ENCODE measurements at places on chromosomes 3 and 15.
A peak's percentile ranks its signal among the peaks of the same experiment; 100 is the strongest.

GRCh38 chr3:132911741-132912415 lies 126.3 kb upstream of the TMEM108 start:
- H3K27me3 ChIP-seq, result no peaks in the 10 kb centered on the region

DNA sequence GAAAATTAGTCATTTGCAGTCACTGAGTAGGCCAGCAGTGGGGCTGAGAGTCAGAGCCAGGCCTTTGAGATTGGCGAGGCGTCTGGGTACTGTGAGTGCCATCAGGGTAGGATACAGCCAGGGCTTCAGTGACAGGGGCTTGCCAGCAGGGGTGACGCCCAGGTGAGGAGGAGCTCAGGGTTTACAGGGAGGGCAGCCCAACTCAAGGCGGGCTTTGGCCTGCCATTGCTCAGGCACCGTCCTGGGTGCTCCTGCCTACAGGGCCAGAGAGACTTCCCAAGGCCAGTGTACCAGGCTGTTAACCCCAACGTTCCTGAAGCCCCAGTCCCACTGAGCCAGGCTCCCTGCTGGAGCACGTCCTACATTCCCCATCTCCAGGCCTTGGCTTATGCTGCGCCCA lies 152.0 kb downstream of the FBLN2 start:
- no peaks in the 10 kb centered on the region for H3K36me3 ChIP-seq
- H3K27me3 ChIP-seq, result peaks cover 15% of the 10 kb centered on the region
- no peak for DNase-seq
- H3K27ac ChIP-seq, result no peak overlapping the region
- no peaks in the 10 kb centered on the region for H3K4me1 ChIP-seq
- H3K4me3 ChIP-seq, result no peak overlapping the region

DNA sequence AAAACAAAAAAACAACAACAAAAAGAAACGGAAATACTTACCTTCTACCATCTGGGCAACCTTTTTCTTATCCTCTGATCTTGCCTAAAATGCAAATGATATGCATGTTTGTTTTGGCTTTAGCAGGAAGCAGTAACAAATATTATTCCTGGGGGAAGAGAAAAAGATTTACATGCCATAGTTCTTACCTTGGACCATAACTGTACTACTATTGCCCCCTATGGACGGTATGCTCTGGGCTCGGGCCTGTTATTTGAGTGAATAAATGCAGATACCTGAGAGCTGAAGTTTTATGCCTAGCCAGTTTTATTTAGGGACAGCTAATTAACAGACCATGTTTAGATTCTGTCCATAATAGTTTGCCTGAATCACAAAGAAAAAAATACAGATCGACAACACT lies 12.6 kb upstream of the STARD5 start:
- H3K4me3 ChIP-seq, result no peak overlapping the region
- no peak overlapping the region for H3K27ac ChIP-seq
- H3K4me1 ChIP-seq, result peaks cover 7% of the 10 kb centered on the region

DNA sequence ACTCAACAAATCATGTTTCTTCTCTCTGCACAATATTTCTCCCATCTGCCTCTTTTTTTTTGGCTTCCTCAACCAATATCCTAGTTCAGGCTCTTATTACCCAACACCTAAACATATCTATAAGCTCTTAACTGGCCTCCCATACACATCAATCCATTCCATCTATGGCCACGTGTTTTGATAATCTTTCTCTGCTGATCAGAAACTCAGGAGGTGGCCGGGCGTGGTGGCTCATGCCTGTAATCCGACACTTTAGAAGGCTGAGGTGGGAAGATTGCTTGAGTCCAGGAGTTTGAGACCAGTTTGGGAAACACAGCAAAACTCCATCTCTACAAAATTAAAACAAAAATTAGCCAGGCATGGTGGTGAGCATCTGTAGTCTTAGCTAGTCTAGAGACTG lies 68.4 kb downstream of the IGF2BP2 start:
- no peak for DNase-seq
- H3K27ac ChIP-seq, result no peak overlapping the region
- no peaks in the 10 kb centered on the region for H3K4me1 ChIP-seq
- peaks cover 9% of the 10 kb centered on the region for H3K27me3 ChIP-seq
- H3K36me3 ChIP-seq, result no peaks in the 10 kb centered on the region

GRCh38 chr3:49173792-49174170 lies 2.4 kb downstream of the KLHDC8B start:
- peaks cover 11% of the 10 kb centered on the region for H3K4me1 ChIP-seq
- no peak overlapping the region for H3K4me3 ChIP-seq
- no peak for DNase-seq
- H3K36me3 ChIP-seq, result no peaks in the 10 kb centered on the region

- no peak overlapping the region for H3K4me3 ChIP-seq
- H3K27ac ChIP-seq, result no peak overlapping the region
- H3K4me1 ChIP-seq, result peaks cover 28% of the 10 kb centered on the region
- DNase-seq, result peak; percentile 12
- no peaks in the 10 kb centered on the region for H3K36me3 ChIP-seq
These were observed 27.0 kb downstream of the ADIPOQ start for GRCh38 chr3:186869253-186870100.

DNA sequence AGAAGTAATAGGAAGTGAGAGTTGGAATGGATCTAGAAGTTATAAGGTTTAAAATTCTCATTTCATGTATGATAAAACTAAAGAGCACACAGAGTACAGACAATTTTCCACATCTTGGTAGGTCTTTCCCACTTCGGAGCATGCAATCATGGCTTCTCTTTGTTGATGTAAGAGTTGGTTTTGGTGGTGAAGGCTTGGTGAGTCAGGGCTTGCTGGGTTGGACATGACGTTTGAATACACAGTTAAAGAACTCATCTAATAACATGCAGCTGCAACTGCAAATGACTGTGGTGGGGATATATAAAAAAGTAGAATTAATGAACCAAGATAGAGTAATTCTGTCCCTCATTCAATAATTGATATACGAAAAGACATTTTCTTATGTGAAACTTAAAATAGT lies 39.5 kb upstream of the GRM7 start:
- no peaks in the 10 kb centered on the region for H3K36me3 ChIP-seq
- no peak overlapping the region for H3K4me3 ChIP-seq
- no peak overlapping the region for H3K27ac ChIP-seq

GRCh38 chr15:81084716-81085115 lies 49.4 kb upstream of the CFAP161 start:
- H3K36me3 ChIP-seq, result no peaks in the 10 kb centered on the region
- H3K4me3 ChIP-seq, result no peak overlapping the region
- no peak for DNase-seq
- H3K4me1 ChIP-seq, result peaks cover 6% of the 10 kb centered on the region

GRCh38 chr15:28881170-28881569 lies 4.6 kb upstream of the APBA2 start:
- H3K36me3 ChIP-seq, result no peaks in the 10 kb centered on the region
- H3K4me1 ChIP-seq, result peaks cover 12% of the 10 kb centered on the region
- H3K4me3 ChIP-seq, result no peak overlapping the region
- H3K27ac ChIP-seq, result no peak overlapping the region
- H3K27me3 ChIP-seq, result no peaks in the 10 kb centered on the region

GRCh38 chr3:188088948-188089685 lies 64.8 kb upstream of the LPP start:
- no peak for DNase-seq
- peaks cover 7% of the 10 kb centered on the region for H3K4me1 ChIP-seq
- H3K36me3 ChIP-seq, result no peaks in the 10 kb centered on the region
- H3K27me3 ChIP-seq, result no peaks in the 10 kb centered on the region
- no peak overlapping the region for H3K4me3 ChIP-seq
- no peak overlapping the region for H3K27ac ChIP-seq

GRCh38 chr15:64267331-64267973 lies 88.5 kb downstream of the CSNK1G1 start:
- peak overlapping the region; percentile 18 for H3K27ac ChIP-seq
- H3K36me3 ChIP-seq, result peaks cover 58% of the 10 kb centered on the region
- H3K27me3 ChIP-seq, result no peaks in the 10 kb centered on the region
- peak; percentile 25 for DNase-seq

DNA sequence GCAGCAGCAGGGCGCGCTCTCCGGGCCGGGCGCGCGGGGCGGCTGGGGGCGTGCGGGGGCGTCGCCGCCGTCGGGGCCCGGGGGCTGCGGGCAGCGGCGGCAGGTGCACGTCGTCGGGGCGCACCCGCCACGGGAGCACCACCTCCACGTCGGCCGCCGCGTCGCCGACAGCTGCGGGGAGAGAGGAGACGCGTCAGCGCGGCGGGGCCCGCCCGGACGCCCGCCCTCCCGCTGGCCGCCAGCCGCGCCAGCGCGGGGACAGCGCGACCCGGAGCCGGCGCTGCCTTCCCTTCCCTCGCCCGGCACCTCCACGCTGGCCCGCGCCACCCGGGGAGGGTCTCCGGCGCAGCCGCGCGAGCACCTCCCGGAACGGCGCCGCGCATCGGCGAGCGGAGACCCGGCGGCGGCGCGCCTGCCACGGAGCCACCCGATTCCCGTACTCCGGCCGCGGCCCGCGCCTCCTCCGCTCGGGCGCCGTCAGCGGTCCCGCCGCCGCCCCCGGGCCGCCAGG lies 481 bp downstream of the ADAMTS17 start:
- H3K4me3 ChIP-seq, result peak overlapping the region; percentile 36
- H3K4me1 ChIP-seq, result peaks cover 12% of the 10 kb centered on the region
- no peaks in the 10 kb centered on the region for H3K36me3 ChIP-seq
- no peak overlapping the region for H3K27ac ChIP-seq

DNA sequence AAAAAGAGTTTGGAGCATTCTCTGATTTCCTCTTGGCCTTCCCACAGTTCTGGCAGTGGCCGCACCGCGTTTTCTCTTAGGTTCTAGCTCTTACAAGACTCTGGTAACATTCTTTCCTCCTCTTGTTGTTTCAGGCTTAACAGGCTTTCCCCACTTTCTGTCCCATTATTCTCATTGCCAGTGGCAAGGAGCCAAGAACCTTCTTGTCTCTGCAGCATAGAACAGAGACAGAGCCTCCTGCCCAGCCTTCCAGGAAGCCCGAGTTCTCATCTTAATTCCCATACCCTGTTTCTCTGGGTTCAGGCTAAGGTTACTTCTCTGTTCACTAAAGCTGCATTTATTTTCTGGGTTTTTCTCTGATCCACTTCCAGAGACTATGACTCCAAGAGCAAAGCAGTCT lies 61.1 kb downstream of the DUT start:
- no peak overlapping the region for H3K4me3 ChIP-seq
- no peak overlapping the region for H3K27ac ChIP-seq
- H3K36me3 ChIP-seq, result no peaks in the 10 kb centered on the region
- H3K4me1 ChIP-seq, result no peaks in the 10 kb centered on the region
- H3K27me3 ChIP-seq, result no peaks in the 10 kb centered on the region

DNA sequence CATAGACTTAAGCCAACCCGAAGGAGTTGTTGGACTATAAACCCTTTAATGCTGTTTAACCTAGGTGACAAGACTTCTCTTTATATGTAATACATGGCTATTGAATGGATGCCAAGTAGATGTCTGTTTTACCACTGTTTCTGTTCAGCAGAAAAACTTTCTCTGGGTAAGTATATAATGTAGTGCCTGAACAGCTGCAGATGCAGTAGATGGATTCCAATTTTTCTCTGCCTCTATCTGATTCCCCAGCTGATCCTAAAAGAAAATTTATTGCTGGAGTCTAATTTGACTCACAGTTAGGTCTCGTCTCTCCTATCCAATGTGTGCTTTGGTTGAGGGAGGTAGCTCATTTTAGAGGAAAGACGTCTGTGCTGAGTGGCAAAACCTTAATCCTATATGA lies 256.5 kb upstream of the CBLB start:
- no peak overlapping the region for H3K27ac ChIP-seq
- peaks cover 13% of the 10 kb centered on the region for H3K4me1 ChIP-seq

DNA sequence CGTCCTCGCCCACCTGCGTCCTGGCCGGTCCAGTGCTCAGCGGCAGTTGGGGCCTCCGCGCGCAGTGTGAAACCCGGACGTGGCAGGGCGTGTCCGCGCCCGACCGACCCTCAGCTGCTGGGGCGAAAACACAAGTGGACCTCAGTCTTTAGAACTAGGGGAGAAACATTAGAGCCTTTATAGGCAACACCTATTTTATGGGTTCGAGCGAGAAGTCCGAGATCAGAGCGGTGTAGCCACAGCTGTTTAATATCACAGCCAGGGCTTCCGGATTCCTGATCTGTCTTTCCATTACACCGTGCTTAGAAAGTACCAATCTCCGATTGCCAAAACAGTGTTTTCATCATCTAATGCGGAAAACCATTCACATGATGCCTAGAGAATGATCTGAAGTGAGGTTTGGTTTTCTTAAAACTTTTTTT lies 506 bp downstream of the RAD51 start:
- no peaks in the 10 kb centered on the region for H3K27me3 ChIP-seq
- H3K4me3 ChIP-seq, result peak overlapping the region; percentile 95
- H3K27ac ChIP-seq, result peak overlapping the region; percentile 98
- peaks cover 22% of the 10 kb centered on the region for H3K4me1 ChIP-seq

DNA sequence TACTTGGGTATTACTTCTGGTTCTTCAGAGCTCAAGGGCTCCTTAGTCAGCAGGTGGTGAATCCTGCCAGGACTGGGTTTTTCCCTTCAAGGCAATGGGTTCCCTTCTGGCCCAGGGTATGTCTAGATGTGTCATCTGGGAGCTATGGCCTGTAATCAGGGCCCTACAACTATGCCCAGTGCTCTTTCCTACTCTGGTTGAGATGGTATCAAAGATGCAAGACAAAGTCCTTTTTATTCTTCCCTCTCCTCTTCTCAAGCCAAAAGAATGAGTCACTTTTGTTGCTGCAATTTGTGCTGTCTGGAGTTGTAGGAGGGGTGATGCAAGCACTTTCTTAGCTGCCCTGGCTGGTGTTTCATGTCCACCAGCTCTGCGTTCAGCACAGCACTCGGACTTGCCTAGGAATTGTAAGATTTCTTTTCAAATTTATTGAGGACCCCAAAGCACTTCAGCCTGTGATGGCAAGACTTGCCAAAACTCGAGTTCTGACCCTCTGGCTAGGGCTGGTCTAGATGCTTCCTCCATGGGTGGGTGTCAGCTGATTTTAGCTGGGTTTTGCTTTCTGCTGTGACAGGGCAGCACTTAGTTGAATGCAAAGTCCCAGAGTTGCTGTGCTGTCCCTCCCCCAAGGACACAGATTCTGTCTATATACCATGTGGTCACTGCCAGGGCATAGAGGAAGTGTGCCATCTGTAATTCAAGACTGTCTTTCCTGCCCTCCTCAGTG lies 129.2 kb upstream of the CBLB start:
- no peak overlapping the region for H3K4me3 ChIP-seq
- no peak overlapping the region for H3K27ac ChIP-seq
- H3K36me3 ChIP-seq, result peaks cover 4% of the 10 kb centered on the region
- DNase-seq, result peak; percentile 14
- no peaks in the 10 kb centered on the region for H3K4me1 ChIP-seq

DNA sequence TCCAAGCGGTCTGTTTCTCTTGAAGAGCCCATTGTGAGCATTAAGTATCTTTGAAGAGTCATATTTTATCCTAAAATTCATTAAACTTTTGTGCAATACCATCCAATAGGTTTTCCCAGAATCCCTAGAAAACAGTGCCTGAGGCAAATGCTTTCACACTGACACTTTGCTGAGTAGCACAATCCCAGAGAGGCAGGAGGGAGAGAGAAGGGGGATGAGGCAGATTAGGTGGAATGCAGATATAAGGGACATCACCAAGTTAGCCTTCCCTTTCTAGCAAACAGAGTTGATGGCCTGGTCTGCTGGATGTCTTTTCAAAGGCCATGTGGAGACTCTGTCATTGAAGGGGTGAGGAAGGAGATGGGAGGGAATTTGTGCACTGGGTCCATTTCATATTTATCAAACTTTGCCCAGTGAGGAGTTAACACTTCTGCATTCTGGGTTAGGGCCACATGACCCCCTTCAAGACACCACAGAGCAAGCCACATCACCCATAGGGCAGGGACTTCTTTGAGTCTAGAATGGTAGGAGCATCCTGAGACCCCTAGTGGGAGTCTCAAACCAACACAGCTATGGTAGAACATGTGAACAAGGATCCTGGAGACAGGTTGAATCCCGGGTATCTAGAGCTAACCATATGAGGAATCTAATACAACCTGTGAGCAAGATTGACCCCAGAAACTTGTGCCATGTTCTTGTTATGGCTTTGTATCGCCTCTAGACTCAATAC lies 32.0 kb upstream of the SEMA6D start:
- peaks cover 2% of the 10 kb centered on the region for H3K27me3 ChIP-seq
- H3K27ac ChIP-seq, result no peak overlapping the region
- H3K4me3 ChIP-seq, result no peak overlapping the region
- DNase-seq, result no peak

Data from activated CD4-positive, alpha-beta T cell treated with anti-CD3 and anti-CD28 coated beads for 36 hours (primary cell).